Left lobe of liver (tissue), 2 donors: ENCODE measurements at places on chromosomes 5 and 9. TPM values are rescaled to one million over a fixed set of nuclear protein-coding genes. Genes with fewer than 3 reads are reported as not detected.

Gene KLHL3
- total RNA-seq, result 10.6 TPM

- no peak for DNase-seq
Measured at GRCh38 chr9:17088566-17088965, 46.3 kb upstream of the CNTLN start.

DNA sequence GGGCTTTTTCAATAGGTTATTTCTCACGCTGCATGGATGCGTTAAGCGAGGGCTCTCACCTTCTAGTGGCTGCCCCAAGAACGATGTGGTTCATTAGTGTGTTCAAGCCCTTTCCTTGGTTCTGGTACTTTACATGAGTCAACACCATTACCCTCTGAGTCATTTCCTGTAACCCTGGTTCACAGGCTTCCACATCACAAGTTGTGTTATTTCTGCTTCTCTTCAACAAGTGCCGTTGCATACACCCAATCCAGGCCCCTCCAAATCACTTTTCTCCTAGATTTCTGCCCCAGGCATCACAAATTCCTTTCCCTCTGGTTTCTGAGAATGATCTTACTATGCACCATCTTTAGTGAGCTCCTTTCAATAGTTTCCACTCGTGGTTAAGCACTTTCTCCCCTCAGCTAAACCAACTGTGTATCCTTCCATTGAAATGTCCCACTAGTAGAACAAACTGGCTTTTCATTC, 69.5 kb upstream of the RAD23B start:
- no peak for DNase-seq

DNA sequence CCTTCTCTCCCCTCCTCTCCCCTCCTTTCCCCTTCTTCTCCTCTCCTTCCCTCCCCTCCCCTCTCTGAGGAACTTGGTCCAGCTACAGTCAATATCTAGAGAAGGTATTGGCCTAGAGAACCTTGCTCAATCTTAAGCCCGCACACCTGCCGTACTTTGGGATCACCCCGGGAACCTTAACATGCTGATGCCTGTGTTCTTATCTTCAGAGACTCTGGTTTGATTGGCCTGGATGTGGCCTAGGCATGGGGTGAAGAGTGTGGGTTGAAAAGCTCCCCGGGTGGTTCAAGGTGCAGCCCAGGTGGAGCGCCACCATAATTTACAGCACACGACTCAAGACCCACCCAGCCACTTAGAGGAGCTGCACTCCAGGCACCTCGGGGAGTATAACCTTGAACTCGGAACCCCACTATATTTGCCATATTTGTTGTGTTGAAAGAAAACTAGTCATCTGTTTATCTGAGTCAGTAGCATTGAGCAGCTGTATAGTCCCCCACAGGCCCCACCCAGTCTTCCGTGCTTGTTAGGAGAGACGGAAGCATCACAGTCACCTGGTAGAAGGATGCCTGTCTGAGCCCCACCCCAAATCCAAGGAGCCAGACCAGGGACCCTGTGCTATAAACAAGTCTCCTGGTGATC, 14.4 kb upstream of the PHF19 start:
- no peak for DNase-seq

GRCh38 chr5:88870285-88870684, 12.7 kb downstream of the MEF2C start:
- no peak for DNase-seq

Gene TGFBI
- total RNA-seq, result 49.3 TPM

Gene FIBCD1
- total RNA-seq, result not detected

- DNase-seq, result no peak
Measured at GRCh38 chr9:95102572-95102971, 214.9 kb downstream of the FANCC start.

Gene TRPM3
- total RNA-seq, result 0.38 TPM

Gene TEX10
- total RNA-seq, result 2.3 TPM

Gene BAAT
- 459 TPM for total RNA-seq

Gene PPP2R2B
- 0.03 TPM for total RNA-seq

GRCh38 chr9:16333691-16334090, 536.8 kb downstream of the BNC2 start:
- no peak for DNase-seq

GRCh38 chr5:104977529-104977928, 1414.9 kb upstream of the NUDT12 start:
- DNase-seq, result no peak

Gene SMIM32
- total RNA-seq, result not detected

GRCh38 chr5:170495825-170496661, 7.8 kb upstream of the KCNIP1 start:
- DNase-seq, result no peak

GRCh38 chr9:92661127-92661526, 8.8 kb downstream of the IPPK start:
- no peak for DNase-seq

GRCh38 chr9:21507483-21507790, 25.3 kb upstream of the IFNE start:
- no peak for DNase-seq

- no peak for DNase-seq
Measured at GRCh38 chr5:83433891-83434290, 37.7 kb upstream of the VCAN start.

GRCh38 chr5:33120671-33121070, 320.1 kb upstream of the TARS1 start:
- no peak for DNase-seq

Gene PCDHB9
- 0.05 TPM for total RNA-seq

Gene TMEM215
- not detected for total RNA-seq

Gene IFNA7
- not detected for total RNA-seq

Gene CDKN2B-AS1
- total RNA-seq, result not detected

DNA sequence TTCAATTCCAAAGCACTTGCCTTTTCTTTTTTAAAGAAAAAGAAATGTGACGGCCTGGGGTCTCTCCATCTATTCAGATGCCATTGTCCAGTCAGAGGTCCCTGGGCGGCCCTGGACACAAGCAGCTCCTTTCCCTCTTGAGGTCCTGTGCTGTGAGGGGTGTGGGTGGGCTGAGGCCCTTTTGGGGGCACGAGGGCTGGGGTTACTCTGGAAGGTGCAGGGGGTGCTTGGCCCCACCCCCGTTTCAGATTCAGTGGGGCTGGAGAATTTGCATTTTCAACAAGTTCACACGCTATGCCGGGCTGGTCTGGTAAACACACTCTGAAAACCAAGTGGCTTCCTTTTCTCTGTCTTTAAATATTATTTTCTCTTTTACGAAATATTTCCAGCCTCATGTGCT, 91.4 kb upstream of the PHYKPL start:
- no peak for DNase-seq

DNA sequence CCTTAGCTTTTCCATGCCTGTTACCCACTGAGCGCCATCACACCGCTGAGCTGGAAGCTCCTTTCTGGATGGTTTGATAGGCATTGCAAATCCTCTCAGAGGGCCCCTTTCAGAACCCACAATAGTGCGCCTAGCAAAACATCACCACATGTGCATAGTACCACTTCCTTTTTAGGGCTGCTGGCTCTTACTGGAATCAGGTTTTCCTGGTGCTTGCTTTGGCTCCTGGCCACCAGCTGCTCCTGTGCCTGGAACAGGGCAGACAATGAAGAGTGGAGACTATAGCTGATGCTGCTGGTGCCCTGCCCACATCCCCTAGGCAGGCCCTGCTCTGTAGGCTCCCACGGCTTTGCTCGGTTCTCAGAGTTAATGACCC, 163.6 kb upstream of the SEMA6A start:
- no peak for DNase-seq

Gene PCA3
- total RNA-seq, result 0.60 TPM

Gene SLCO6A1
- not detected for total RNA-seq

DNA sequence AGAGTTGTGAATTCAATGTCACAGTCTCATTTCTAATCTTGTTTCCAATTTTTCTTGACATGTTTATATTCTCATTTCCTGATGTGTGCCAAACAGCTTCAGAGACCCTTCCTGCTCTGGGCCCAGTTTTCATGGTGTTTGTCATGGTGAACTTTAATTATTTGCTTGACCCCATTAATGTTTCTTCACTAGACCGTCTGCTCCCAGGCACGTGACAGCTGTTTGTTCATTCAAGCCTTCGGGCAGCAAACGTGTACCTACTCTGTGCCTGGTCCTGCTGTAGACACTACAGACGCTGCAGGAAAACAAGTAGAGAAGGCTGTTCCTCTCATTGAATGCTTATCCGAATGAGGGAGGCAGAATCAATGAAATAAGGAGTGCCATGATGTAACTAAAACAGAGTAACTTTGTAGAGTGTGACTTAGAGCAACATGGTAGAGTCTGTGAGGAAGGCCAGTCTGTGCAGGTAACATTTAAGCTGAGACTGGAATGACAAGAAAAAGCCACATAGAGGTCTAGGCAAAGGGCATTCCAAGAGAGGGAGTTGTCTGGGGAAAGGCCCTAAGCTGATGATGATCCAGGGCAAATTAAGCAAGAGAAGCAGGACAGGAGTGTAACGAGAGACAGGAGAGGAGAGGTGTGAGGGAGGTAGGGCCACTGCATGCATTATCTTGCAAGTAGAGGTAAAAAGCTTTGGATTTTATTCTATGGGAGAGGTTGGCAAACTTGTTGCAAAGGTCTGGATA, 191.4 kb downstream of the SEMA5A start:
- DNase-seq, result no peak

Gene NSG2
- total RNA-seq, result 0.25 TPM

Gene MLANA
- not detected for total RNA-seq

Gene IFNA2
- not detected for total RNA-seq

DNA sequence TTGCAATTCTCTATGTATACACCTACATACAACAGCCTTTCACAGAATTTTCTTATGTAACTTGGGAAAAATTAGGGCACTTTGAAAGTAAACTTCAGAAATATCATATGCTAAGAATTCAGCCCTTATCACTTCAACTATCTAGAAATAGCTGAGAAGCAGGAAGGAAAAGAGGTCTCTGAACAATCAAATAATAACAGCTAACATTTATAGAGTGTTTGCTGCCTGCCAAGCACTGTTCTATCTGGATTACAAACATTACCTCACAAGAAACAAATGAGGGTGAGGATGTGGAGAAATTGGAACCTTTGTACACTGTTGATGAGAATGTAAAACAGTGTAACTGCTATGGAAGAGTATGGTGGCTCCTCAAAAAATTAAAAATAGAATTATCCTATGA, 4.4 kb upstream of the FBXO38 start:
- no peak for DNase-seq

GRCh38 chr5:51377151-51378060, 5.8 kb upstream of the ISL1 start:
- no peak for DNase-seq

- no peak for DNase-seq
Measured at GRCh38 chr5:39521098-39521860, 96.5 kb upstream of the DAB2 start.

- DNase-seq, result no peak
Measured at GRCh38 chr5:139199321-139199720, 1.2 kb upstream of the SIL1 start.

- DNase-seq, result no peak
Measured at GRCh38 chr5:32511776-32512374, 67.3 kb upstream of the ZFR start.

DNA sequence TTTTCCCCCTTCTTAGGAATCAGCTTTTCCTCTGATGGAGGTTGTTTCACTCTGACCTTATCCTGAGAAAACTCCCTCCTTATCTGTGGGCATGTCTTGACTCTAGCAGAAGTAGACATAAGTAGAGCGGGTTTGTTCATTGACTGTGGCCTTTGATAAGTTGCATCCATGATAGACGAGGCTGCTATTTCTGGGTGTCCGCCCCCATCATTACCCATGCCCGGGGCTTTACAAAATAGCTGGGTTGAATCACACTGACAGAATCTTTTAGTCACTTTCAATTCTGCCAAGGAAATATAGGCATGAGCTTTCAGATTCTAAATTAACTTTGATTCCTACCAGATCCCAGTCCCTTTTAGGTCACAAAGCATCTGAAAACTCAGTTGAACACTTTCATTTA, 223.8 kb downstream of the SEC61B start:
- no peak for DNase-seq

Gene PMPCA
- 59.3 TPM for total RNA-seq

Gene PCDHA9
- total RNA-seq, result not detected

DNA sequence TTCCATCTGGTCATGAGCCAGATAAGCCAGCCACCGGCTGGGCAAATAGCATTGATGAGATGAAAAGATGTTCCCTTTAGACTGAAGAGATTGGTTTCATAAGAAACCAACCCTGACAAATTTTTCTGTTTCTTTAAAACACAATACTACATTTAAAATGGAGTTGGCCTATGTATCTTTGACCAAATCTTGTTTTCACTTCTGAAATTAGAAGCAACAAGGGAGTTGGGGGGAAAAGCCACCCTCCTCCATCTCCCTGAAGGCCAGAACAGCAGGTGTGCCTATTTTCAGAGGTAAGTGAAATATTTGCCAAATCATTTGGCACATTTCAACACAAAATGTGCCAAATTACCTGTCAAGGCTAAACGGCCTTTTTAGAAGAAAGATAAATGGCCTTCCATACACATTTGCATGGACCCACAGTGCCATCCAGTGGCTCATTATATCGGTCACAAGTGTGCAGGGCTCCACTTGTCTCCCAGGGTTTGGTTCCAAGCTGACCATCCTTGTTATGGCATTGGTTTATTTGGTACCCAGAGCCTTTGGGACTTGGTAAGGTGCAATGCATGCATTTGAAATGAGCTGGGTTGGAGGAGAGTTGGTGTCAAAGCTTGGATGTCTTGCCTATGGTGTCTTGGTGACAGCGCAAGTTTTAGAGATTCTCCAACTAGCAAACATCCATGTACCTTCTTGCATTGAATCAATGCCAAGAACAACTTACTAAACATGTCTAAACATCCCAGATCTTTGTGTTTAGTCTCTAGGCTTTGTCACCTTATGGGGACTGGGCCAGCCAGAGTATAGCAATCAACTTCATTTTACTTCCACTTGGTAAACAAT, 372.0 kb upstream of the KIF2A start:
- peak; percentile 58 for DNase-seq

DNA sequence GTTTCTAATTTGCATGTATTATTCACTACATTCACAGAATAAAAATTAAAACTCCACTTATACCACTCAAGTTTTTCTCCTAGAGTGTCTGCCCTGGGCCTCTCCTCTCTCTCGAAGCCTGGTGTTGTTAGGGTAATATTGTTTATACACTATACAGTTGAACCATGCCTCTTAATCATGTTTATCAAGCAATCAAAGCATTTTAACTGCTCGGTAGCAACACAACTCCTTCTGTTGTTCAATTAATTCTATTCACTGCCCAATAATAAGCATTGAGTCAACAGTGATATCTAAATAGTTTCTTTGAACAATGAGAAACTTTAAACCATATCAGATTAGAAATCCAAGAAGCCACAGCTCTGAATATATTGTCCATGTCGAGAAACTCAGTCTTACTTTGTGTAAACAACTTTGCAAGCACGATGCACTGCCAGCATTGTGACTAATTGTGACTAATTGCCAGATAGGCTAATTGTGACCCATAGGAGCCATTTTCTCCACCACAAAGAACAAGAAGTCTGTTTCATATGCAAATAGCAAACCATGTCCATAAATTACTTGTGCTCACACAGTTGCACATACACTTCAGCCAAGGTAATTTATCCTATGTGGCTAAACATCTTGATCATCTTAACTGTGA, at the start of gene DNAH5:
TSS of gene DNAH5 (minus strand) at position 129 of the 640 bp plus-strand sequence. CDS start 250 bp downstream, outside the sequence.
- DNase-seq, result no peak

- no peak for DNase-seq
Measured at GRCh38 chr5:64570395-64570996, 64.7 kb downstream of the RGS7BP start.
